ENCODE measurements at places on chromosomes 5 and 9.

DNA sequence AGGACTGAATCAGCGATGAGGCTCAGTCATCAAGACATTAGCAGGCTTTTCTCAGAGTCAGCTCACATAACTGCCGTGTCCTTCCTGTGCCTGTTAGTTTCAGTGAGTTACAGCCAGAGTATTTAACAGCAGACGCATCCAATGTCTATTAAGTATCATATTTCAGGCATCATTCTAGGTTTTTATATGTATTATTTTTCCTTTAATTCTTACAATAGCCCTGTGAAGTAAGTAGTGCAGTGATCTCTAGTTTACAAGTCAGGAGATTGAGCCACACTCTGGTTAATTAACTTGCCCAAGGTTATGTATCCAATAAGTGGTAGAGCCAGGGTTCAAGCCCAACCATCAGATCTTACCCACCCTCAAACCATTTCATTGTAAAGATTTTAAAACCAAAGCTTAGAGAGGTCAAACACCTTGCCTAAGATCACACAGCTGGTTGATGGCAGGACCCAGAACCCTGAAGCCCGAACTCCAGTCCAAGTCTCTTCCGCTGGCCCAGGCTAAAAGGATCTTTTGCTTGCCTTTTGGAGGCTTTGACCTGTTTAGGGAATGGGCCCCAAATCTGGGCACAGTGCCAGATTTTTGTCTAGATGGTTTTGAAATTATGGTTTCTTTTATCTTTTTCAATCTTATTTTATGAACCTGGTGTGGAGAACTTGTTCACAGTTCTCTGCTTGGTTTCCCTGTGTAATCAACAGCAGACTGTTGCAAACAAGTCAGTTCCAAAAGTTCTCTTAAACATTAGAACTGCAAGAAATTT lies 261.2 kb upstream of the CLINT1 start:
- H3K36me3 ChIP-seq, result no peaks in the 10 kb centered on the region
- H3K4me1 ChIP-seq, result peaks cover 25% of the 10 kb centered on the region
- no peak for ATAC-seq
- H3K27ac ChIP-seq, result no peak overlapping the region

DNA sequence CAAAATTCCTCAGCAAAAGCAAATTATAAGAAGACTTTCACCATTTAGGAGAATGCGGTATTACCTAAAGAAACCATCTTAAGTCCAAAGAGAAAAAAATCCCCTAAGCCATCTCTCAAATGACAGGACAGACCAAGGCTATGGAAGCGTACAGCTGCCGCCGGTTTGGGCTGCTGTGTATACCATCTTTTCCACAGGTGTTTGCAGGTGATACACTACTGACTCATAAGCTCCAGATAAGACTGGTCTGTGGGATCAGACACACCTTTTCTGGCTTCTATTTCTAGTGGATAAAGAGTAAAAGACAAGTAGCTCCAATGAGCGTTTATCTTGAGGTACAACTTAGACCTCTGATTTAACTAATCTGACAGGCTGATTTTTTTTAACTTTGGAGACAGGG lies 7.7 kb downstream of the CDKN2AIPNL start:
- H3K4me1 ChIP-seq, result no peaks in the 10 kb centered on the region
- H3K27ac ChIP-seq, result no peak overlapping the region
- H3K4me3 ChIP-seq, result no peak overlapping the region
- H3K27me3 ChIP-seq, result no peaks in the 10 kb centered on the region
- ATAC-seq, result no peak

- no peak overlapping the region for H3K4me3 ChIP-seq
- no peak for ATAC-seq
- H3K4me1 ChIP-seq, result no peaks in the 10 kb centered on the region
- H3K27ac ChIP-seq, result no peak overlapping the region
- H3K27me3 ChIP-seq, result no peaks in the 10 kb centered on the region
- no peaks in the 10 kb centered on the region for H3K36me3 ChIP-seq
Observed at GRCh38 chr5:57383093-57383861, 99.3 kb downstream of the ACTBL2 start.

DNA sequence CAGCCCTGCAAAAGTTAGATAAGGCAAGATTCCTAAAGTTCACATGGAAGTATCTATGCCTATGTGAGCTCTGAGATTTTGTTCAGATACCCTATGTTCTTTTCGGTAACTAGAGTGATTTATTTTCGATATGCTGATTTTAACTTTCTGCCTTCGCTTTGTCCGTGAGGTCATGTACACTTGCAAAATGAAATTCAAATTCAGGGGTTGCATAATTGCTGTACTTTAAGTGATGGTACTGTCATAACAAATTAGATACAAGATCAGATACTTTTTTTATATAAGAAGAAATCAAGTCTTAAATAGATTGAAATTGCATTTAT lies 350 bp upstream of the ECPAS start:
- H3K36me3 ChIP-seq, result no peaks in the 10 kb centered on the region
- H3K27me3 ChIP-seq, result no peaks in the 10 kb centered on the region
- peaks cover 22% of the 10 kb centered on the region for H3K4me1 ChIP-seq
- peak overlapping the region; percentile 88 for H3K4me3 ChIP-seq
- ATAC-seq, result no peak

DNA sequence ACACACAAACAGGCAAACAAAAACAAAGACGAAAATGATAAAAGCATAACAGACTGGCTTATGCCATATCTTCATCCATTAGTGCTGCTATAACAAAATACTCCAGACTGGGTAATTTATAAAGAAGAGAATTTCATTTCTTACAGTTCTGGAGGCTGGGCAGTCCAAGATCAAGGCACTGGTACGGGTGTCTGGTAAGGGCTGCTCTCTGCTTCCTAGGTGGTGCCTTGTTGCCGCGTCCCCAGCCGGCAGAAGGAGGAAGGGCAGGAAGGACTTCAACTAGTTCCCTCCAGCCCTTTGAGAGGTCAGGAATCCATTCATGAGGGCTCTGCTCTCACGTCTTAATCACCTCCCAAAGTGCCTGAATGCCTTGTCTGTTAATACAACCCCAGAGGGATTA lies 122.6 kb downstream of the BOD1 start:
- H3K4me1 ChIP-seq, result no peaks in the 10 kb centered on the region
- no peak overlapping the region for H3K27ac ChIP-seq
- no peak overlapping the region for H3K4me3 ChIP-seq
- no peak for ATAC-seq

GRCh38 chr9:113781896-113782295 lies 94.2 kb upstream of the ZNF618 start:
- H3K4me1 ChIP-seq, result no peaks in the 10 kb centered on the region
- H3K4me3 ChIP-seq, result no peak overlapping the region
- peaks cover 26% of the 10 kb centered on the region for H3K27me3 ChIP-seq
- ATAC-seq, result no peak

DNA sequence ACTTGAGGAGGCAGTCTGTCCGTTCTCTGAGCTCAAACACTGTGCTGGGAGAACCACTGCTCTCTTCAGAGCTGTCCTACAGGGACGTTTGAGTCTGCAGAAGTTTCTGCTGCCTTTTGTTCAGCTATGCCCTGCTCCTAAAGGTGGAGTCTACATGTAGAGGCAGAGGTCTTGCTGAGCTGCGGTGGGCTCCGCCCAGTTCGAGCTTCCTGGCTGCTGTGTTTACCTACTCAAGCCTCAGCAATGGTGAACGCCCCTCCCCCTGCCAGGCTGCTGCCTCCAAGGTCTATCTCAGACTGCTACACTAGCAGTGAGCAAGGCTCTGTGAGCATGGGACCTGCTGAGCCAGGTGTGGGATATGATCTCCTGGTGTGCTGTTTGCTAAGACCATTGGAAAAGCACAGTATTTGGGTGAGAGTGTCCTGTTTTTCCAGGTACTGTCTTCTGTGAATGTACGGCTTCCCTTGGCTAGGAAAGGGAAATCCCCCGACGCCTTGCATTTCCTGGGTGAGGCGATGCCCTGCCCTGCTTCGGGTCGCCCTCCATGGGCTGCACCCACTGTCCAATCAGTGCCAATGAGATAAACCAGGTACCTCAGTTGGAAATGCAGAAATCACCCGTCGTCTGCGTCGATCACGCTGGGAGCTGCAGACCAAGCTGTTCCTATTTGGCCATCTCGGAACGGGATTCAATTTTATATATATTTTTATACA lies 58.5 kb downstream of the CNTRL start:
- no peak overlapping the region for H3K4me3 ChIP-seq
- ATAC-seq, result peak; percentile 77
- peaks cover 56% of the 10 kb centered on the region for H3K4me1 ChIP-seq
- H3K27ac ChIP-seq, result peak overlapping the region; percentile 43
- H3K27me3 ChIP-seq, result no peaks in the 10 kb centered on the region
- peaks cover 79% of the 10 kb centered on the region for H3K36me3 ChIP-seq

GRCh38 chr5:165616490-165617405 lies 2111.3 kb downstream of the MAT2B start:
- H3K4me1 ChIP-seq, result no peaks in the 10 kb centered on the region
- H3K27ac ChIP-seq, result no peak overlapping the region
- H3K36me3 ChIP-seq, result no peaks in the 10 kb centered on the region
- no peaks in the 10 kb centered on the region for H3K27me3 ChIP-seq
- no peak for ATAC-seq

GRCh38 chr5:9239071-9239470 lies 306.8 kb downstream of the SEMA5A start:
- H3K36me3 ChIP-seq, result no peaks in the 10 kb centered on the region
- no peaks in the 10 kb centered on the region for H3K4me1 ChIP-seq
- no peak for ATAC-seq
- H3K27ac ChIP-seq, result no peak overlapping the region
- no peaks in the 10 kb centered on the region for H3K27me3 ChIP-seq

GRCh38 chr5:109485030-109485429 lies 75.3 kb upstream of the PJA2 start:
- H3K27me3 ChIP-seq, result no peaks in the 10 kb centered on the region
- no peaks in the 10 kb centered on the region for H3K36me3 ChIP-seq
- H3K4me1 ChIP-seq, result no peaks in the 10 kb centered on the region
- no peak overlapping the region for H3K27ac ChIP-seq

DNA sequence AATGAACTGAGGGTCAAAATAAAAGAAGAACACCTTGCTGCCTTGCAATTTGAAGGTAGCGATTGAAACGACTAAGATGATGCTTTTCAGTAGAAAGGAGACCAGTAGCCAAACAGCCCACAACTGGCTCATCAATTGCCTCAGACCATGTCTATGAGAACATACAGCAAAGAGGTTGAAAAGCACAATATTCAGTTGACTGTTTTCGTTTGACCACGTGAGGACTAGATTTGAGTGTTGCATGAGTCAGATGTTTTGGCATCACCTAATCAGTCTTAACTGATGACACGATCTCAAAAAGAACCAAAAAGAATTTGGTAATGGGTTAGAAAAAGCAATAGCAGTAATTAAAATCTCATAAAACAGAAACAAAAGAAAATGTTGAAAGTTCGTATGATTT lies 82.7 kb upstream of the IL7R start:
- no peaks in the 10 kb centered on the region for H3K4me1 ChIP-seq
- no peak for ATAC-seq
- peaks cover 12% of the 10 kb centered on the region for H3K27me3 ChIP-seq
- H3K4me3 ChIP-seq, result no peak overlapping the region

DNA sequence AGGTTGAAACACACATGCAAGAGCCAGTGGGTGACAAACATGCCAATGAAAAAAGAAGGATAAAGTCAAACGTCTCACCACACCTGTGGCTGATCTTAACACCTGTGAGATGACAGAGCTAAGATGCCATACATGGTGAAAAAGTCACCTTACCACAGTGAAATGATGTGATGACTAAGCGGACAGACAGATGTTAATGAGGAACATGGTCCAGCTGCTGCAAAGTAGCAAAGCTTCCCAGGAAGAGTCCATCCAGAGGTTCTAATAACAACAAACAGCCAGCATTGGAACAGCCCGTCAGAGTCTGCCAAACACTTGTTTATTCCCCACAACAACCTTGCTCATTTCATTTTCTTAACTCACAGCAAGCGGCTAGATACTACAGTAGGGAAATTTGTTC lies 1.9 kb downstream of the KIAA1191 start:
- H3K4me1 ChIP-seq, result peaks cover 47% of the 10 kb centered on the region
- peaks cover 18% of the 10 kb centered on the region for H3K36me3 ChIP-seq
- no peak overlapping the region for H3K27ac ChIP-seq
- H3K27me3 ChIP-seq, result no peaks in the 10 kb centered on the region

- no peaks in the 10 kb centered on the region for H3K27me3 ChIP-seq
- H3K4me1 ChIP-seq, result no peaks in the 10 kb centered on the region
- H3K27ac ChIP-seq, result no peak overlapping the region
- H3K36me3 ChIP-seq, result no peaks in the 10 kb centered on the region
- H3K4me3 ChIP-seq, result no peak overlapping the region
Observed at GRCh38 chr5:91291628-91292569, 91.2 kb downstream of the ARRDC3 start.

DNA sequence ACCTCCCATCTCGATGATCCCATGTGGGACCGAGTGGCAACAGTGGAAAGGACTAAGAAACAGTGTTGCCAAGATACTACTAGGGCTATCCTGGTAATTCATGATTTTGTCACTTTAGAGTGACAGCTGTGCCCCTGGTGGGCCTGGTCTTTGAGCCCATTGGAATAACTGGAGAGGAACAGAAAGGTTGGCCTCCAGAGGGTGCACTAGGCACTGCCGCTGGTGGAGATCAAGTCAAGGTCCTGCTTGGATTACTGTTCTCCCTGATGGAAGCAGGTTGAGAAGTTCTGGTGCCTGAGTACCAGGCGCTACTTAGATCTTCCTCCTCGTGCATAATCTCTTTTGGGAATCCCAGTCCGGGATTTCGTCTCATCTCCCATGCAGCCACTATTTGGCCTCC lies 129.6 kb downstream of the SEC61B start:
- H3K36me3 ChIP-seq, result no peaks in the 10 kb centered on the region
- ATAC-seq, result no peak
- H3K4me3 ChIP-seq, result no peak overlapping the region
- no peaks in the 10 kb centered on the region for H3K27me3 ChIP-seq

GRCh38 chr5:66517351-66517750 lies 78.8 kb upstream of the MAST4 start:
- ATAC-seq, result no peak
- H3K4me1 ChIP-seq, result peaks cover 52% of the 10 kb centered on the region
- H3K4me3 ChIP-seq, result no peak overlapping the region
- H3K27me3 ChIP-seq, result no peaks in the 10 kb centered on the region
- H3K36me3 ChIP-seq, result peaks cover 10% of the 10 kb centered on the region
- H3K27ac ChIP-seq, result peak overlapping the region; percentile 99

DNA sequence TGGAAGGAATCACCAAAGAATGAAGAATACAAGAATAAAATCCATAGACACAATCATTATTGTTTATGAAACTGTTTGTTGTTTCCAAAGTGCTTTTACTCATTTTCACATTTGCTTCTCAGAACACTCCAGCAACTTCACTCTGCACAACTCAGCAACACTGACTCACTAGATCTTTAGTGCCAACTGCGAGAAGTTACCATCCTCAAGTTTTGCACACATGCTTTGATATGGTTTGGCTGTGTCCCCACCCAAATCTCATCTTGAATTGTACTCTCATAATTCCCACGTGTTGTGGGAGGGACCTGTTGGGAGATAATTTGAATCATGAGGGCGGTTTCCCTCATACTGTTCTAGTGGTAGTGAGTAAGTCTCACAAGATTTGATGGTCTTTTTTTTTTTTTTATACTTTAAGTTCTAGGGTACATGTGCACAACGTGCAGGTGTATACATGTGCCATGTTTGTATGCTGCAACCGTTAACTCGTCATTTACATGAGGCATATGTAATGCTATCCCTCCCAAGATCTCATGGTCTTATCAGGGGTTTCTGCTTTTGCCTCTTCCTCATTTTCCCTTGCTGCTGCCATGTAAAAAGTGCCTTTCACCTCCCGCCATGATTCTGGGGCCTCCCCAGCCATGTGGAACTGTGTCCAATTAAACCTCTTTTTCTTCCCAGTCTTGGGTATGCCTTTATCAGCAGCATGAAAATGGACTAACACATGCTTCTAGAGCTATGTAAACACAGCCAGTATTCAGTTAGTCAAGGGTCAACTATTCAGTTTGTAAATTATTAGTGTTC lies 36.9 kb downstream of the CLINT1 start:
- peaks cover 37% of the 10 kb centered on the region for H3K4me1 ChIP-seq
- H3K4me3 ChIP-seq, result no peak overlapping the region
- H3K27me3 ChIP-seq, result no peaks in the 10 kb centered on the region
- peak overlapping the region; percentile 78 for H3K27ac ChIP-seq
